ENCODE measurements at places on chromosomes 12 and 14.

GRCh38 chr12:46264057-46264456, 4.8 kb downstream of the SLC38A1 start:
- no peak for DNase-seq

DNA sequence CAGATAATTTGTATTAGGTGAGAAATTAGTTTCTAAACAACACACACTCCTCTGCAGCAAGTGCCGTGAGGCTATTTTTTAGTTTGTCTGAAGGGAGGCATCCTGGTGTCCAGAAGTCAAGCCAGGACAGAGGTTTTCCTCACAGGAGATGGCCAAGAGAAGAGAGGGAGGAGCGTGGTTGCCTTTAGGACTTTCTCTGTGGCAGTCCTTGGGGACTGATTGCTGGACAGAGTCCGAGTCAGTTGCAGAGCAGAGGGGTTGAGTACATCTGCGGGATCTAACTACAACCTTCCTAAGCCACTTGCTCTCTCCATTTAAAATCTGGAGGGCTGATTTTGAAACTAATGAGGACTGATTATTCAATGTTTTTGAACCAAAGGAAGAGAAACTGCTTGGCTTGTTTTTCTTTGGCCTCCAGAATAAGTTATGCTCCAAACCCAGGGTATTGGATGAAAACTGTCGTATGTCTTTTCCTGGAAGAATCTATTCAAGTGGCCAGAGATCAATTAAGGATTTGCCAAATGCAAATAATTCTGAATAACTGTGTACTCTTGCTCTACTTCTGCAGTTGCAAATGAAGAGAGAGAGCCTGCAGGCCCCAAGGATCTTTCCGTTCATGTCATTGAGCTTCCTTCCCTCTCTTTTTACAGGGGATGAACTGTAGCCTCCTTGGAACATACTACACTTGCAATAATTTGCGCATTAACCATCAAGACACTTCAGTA, 1.2 kb downstream of the SLCO1C1 start:
- DNase-seq = no peak

DNA sequence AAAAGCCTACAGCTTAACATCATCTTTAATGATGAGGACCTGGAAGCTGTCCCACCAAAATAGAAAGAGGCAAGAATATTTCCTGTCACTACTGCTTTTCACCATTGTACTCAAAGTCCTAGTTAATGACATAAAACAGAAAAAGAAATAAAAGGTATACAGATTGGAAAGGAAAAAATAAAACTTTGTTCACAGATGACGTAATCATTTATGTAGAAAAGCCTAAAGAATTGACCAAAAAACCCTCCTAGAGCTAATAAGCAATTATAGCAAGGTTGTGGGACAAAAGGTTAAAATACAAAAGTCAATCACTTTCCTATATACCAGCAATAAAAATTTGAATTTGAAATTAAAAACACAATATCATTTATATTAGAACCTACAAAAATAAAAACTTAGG, 97.2 kb upstream of the MDGA2 start:
- DNase-seq = no peak

- DNase-seq = no peak
Observed at GRCh38 chr14:101256266-101256665, 305.0 kb upstream of the DIO3 start.

- no peak for DNase-seq
Observed at GRCh38 chr12:88600272-88600671, 20.0 kb upstream of the KITLG start.

- DNase-seq = no peak
Observed at GRCh38 chr12:105960319-105961083, 178.3 kb downstream of the NUAK1 start.

DNA sequence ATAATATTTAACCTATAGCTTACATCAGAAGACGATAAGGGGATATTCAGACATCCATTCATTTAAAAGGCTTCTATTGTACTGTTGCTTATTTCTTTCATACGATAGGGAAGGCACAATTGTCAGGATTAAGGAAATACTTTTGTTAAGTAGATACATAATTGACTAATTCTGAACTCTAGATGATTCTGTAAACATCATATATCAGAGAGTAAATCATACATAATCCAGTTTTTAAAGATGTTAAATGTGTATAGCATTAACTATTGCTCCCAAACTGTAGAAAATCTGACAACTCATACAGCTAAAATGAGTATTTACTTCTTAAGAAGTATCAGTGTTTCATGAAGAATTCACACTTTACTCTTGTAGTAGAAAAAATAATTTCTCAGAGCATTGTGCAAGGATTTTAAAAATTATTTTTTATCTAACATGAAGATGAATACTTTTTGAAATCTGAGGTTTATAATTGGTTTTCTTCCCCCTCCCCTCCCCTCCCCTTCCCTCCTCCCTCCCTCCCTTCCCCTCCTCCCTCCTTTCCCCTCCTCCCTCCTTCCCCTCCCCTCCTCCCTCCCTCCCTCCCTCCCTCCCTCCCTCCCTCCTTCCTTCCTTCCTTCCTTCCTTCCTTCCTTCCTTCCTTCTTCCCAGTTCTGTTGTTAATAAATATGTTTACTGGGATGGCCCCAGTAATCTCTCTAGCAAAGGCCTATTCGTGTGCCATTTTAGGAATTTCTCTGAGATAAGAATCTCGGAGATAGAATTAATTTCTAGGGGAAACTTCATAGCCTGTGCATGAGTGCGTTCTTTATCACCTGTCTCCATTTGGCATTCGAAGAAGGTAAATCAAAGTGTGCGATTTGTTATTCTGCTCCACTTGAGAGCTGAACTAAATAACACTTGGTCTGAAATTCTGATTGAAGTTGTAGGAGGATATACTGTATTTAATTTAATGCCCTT, 2.3 kb downstream of the NPAS3 start:
- DNase-seq = no peak

DNA sequence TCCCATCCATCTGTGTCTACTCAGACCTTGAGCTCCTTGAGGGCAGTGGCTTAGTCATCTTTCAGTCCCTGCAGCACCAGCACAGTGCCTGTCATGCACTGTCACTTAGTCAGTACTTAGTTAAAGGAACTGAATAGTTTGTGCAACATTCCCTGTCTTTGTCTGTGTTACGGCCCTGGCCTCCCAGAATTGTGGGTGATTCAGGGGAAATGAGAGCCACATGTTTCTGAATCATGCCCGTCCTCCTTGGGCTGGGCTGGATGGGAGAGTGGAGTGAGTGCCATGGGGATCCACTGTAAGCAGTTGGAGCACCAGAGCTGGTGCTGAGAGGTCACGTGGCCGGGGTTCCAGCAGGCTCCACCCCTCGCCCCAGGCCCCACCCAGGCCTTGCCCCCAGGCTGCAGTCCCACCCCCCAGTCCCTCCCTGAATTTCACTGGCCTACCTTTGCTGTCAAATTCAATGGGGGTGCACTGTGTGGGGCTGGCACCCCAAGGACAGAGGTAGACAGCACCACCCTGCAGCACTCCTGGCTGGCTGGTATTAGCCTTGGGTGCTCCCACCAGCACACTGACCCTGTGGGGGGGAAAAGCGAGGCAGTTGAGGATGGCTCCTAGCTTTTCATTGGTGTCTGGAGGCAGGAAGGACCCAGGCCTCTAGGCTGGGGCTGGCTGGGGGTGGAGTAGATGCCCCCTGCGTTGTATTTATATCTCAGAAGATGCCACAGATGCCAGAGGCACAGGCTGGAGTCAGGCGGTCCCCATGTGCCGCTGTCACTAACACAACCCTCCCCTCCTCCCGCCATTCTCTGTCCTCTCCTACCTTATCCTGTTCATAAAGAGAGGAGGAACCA, 7.5 kb downstream of the ITGA5 start:
- no peak for DNase-seq

DNA sequence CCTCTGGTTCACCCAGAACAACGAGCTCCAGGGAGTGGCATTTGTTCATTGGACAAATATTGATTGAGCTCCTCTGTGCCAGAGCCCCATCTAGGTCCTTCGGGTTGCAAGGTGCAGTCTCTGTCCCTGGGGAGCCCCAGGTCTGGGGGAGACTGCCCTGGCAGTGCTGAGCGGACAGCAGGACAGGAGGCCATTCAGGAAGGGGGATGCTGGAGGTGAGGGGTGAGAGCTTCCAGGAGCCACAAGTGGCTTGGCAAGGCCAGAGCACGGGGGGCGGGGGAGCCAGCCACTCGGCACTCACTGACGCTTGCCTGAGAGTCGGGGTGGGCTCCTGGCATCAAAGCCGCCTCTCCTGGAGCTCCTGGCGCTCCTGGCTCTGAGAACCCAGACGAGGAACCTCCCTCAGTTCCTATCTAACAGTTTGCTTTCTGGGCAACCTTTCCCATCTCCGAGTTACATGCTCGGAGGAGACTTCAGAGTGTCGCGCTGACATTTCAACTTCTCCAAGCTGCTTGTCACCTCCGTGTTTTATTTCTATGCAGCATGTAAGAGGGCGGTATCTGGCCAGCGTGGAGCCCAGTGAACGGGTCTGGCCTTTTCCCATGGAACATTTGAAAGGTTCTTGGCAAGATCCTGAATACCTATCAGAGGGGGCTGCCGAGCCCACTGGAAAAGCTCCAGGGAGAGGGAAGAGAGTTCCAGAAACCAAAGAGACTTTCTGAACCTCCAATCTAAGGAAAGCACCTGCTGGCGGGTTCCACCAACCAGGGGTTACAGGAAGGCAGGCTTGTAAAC, 62.0 kb upstream of the BCL11B start:
- no peak for DNase-seq

- DNase-seq = no peak
Observed at GRCh38 chr14:24353559-24354481, 14.0 kb upstream of the RIPK3 start.

- DNase-seq = no peak
Observed at GRCh38 chr14:34128665-34129064, 177.8 kb upstream of the EGLN3 start.

DNA sequence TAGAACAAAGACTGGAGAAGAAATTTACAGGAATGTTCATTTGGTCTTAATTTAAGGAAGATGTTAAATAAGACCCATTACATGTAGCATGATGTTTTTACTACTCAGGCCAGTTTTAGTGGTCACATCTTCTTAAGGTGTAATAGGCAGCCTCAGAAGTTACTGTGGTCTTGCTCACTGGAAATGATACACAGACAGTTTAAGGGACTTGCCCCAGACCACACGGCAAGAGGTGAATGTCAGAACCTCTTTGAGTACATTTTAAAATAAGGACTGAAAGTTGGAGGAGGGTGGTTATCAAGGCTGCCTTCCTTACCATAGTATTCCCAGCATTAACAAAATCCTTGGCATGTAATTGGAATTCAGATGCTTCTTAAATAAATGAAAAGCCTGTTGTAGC, 37.9 kb downstream of the LRRK2 start:
- no peak for DNase-seq

DNA sequence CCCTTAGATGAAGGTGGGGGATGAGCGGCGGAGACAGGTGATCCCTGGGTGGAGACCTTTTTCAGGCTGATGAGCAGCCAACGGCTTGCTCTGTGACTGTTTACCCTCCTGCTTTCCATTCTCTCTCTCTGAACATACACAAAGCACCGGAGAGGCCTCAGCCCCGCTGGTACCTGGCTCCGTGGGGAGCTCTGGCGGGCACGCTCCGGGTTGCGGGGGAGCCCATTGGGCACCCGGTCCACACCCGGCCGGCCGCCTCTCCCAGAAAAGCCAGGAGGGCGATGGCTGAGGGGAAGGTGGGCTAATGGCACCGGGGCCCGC, 545 bp downstream of the SMARCC2 start:
- DNase-seq = no peak

DNA sequence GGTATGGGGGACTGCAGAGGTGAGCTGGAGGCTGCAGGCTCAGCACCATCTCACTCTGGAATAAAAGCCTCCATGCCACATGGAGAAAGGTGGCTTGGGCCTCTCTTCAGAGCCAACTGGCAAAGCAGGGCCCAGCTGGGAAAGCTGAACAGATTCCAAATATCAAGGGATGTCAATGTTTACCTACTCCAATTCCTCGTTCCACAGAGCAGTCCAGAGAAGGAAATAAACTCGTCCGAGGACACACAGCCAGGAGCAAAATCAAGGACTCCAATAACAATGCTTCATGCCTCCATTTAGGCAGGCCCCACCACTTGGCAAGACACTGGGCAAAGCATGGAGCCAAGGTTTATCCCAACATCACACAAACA, 36.3 kb upstream of the PNMA1 start:
- DNase-seq = no peak

- DNase-seq = no peak
Observed at GRCh38 chr12:114693532-114693931, 9.6 kb upstream of the TBX3 start.

DNA sequence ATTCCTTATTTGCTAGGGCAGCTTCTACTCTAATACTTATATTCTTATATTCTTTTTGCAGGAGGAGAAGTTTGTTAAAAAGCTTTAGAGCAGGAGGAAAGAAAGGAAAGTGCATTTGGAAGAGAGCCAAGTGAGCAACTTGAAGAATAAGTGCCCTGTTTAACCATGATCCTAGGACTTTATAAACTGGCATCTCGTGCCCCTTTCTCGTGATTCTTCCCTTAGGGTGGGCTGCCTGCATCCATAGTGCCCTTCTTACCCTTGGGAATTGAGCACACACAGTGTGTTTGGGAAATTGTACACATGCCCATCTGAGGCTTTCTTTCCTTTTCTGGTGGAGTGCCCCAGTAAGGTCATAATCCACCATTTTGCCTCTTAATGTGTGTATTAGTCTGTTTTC, 141.9 kb downstream of the NUBPL start:
- DNase-seq = no peak

GRCh38 chr12:51465491-51465890, 40.9 kb downstream of the SLC4A8 start:
- DNase-seq = no peak

- no peak for DNase-seq
Observed at GRCh38 chr14:77641534-77642341, 25.3 kb upstream of the SPTLC2 start.

DNA sequence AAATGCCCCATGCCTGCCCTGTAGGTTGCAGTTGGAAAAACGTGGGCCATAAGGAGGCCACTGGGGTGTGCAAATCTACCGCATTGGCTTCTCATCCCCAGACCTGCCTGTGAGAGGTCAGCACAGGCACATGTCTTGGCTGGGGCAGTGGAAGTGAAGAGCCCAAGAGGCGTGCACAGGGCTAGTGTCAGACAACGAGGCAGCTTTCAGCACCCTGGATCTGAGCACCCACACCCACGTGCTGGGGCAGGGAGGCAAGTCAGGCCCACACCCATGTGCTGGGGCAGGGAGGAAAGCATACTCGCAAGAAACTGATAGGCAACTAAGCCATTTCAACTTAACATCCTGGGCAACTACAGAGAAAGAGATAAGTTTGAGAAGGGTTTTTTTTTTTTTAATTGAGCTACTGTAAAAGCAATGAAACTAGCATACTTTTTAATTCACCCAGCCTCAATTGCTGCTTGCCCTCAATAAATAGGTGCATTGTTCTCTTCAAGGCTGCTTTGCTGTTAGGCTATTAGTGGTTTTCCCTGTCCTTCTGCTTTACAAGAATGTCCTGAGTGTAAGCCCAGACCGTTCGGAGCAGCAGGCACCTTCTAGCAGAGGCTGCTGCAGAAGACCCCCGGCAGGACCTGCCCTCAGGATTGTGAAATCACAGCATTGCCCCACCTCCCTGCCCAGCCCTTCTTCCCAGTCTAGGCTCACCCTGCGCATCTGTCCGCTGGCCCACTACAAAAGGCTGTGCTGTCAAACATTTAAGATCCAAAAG, 355.3 kb upstream of the FKBP4 start:
- DNase-seq = no peak

- DNase-seq = no peak
Observed at GRCh38 chr12:68630598-68630997, 19.9 kb downstream of the RAP1B start.

All from NCI-H2081 treated with DMSO at 0.1 percent for 48 hours (cell line).